ENCODE measurements at places on chromosomes 5 and 9.

DNA sequence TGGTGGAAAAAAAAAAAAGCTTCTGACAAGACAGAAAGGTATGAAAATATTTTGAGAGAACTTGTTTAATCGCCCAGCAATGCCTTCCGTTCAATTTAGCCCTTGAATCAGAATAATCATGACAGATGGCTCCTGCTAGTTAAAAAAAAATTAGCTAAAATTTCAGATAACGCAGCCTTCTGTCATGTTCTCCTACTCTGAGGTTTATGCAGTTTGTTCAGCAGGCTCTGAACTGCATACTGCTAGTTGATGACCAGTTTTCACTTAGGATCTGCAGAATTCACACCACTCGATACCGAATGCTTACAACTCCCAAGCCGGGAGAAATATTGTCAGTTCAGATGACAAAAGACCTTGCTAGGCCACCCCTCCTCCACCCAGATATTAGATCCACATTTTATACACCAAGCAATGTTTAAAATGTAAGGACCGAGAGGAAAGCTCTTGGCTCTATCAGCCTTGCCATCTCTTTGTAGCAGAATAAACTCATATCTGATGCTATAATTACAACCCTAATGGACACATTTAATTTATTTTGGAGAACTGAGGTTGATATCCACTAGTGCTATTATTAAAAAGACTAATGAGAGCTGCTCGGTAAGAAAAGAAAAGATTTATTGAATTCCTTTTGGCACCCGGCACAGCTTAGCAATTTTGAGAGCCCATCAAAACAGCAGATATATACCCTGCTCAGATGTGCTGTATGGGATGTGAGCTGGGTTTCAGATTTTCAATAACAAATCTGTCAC lies 322.8 kb downstream of the GLIS3 start:
- no peak for DNase-seq

GRCh38 chr5:138585157-138585556 lies 10.0 kb upstream of the HSPA9 start:
- DNase-seq = no peak

GRCh38 chr5:33409435-33410170 lies 31.2 kb upstream of the TARS1 start:
- no peak for DNase-seq

DNA sequence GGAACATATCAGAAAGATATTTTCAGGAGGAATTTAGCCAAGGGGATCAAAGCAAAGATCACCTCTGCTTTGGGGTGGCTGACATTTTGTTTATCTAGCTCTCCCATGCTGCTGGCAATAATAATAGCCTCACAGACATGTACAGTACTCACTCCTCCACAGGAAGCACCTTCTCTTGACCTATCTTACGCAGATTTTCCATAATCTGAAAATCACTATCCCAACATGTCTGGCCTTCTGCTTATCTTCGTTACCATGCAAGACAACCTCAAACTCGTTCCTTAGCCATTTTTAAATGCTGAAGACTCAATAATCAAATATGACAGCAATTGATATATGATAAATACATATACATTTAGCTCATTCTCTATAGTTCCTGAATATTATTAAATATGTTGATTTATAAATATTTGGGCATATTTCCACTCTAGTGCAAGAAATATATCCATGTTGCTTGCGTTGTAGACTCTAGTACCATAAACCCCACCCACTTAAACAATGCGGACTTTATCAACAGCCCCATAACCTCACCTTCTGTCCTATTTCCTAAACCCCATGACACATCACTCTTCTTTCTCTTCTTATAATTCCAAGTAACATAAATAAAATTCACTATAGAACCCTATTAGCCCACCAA lies 18.0 kb downstream of the ZNF608 start:
- no peak for DNase-seq

DNA sequence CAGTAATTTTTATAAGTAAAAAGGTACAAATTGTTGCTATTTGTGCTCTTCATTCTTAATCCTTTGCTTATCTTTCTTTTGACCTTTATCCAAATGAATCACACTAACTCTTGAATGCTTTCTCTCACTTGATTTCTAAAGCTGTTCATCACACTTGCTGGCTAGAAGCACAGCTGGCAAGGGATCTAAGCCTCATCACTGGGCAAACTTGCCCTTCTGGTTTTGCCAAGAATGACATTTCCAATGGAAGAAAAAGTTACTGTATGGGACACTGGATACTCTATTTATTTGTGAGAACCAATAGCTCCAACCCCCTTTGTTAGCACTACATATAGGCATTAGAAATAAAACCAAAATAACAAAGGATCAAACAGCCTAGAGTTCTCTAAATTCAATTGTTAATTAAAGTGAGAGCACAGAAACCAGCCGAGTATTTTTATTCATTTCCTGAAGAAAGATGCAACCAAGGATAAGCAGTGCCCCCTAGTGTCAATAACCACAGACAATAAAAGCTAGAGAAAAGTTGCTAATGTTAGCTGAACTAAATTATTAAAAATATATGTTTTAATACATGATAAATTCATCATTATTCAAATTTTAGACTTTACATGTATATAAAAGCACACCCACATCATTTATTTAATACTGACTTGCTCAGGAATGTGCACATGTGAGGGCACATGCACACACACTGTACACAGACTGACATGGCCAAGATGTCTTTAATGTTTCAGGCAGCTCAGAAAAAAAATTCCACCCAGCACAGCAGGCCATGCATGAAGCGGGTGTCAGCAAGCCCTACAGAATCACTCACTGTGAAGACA lies 59.8 kb upstream of the POU5F2 start:
- no peak for DNase-seq

DNA sequence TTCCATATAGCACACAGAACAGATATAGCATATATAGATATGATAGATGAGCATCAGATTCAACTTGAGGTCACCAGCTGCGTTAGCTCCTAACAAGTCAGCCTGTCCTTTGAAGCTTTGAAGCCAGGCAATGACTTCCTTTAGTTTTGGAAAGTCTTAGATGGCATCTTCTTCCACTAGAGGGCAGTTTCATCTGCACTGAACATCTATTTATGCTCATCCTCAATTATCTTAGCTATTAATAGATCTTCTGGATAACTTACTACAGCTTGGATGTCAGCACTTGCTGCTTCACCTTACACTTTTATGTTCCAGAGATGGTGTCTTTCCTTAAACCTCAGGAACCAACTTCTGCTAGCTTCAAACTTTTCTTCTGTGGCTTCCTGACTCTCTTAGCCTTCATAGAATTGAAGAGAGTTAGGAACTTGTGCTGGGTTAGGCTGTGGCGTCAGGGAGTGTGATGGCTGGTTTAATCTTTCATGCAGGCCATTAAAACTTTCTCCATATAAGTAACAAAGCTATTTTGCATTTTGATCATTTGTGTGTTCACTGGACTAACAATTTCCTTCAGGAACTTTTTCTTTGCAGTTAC lies 1401.4 kb downstream of the EFNA5 start:
- DNase-seq = no peak

Data from tibial nerve (tissue), 4 donors.